ENCODE measurements at places on chromosomes 7 and 10. TPM values are rescaled to one million over a fixed set of nuclear protein-coding genes. Genes with fewer than 3 reads are reported as not detected.

HYAL4 gene
- 0.11 TPM for polyA plus RNA-seq

DNA sequence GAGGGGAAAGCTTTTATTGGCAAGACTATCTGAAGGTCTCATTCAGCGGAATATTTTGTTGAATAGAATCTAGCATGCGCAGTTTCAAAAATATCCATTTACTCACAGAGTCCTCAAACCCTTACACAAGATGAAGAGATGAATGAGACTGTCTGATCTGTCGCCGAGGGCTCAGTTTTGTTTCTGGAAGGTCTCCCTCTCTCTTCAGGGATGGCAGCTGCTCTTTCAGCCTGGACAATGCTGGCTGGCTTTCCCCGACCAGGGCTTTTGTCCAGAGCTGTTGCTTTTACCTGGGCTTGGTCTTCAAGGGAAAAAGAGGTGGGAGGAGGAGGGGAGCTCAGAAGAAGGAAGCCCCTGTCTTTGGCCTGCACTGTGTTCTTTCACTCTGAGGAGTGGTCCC is 81.9 kb upstream of the BTBD16 start:
- no peak for DNase-seq

GRCh38 chr7:133561396-133561795 is 308.5 kb downstream of the EXOC4 start:
- no peak for DNase-seq

GRCh38 chr10:91493313-91493712 is 83.2 kb downstream of the HECTD2 start:
- DNase-seq: no peak

DNA sequence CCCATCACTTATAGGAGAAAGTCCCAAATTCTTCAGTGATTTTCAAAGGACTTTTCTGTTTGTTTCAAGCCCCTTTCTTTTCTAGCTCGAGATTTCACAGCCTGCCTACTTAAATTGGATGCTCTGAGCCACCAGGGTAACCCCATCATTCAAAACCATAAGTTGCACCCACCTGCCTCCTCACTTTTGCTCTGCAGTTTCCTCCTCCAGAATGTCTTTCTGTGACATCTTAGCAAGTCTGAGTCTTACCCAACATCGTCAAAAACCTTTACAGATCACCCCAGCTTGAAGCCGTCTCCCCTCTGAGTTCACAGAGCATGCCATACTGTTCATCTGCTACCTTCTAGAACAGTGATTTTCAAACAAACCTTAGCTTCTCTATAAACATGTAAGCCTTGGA is 64.3 kb upstream of the CACNB2 start:
- no peak for DNase-seq

- no peak for DNase-seq
Measured at GRCh38 chr7:130444234-130444633, 3.4 kb upstream of the CEP41 start.
